ENCODE measurements at places on chromosomes 13 and 19.

- DNase-seq: no peak
Measured at GRCh38 chr13:76474966-76475365, 411.2 kb downstream of the KCTD12 start.

- no peak for DNase-seq
Measured at GRCh38 chr13:71621174-71622124, 245.6 kb downstream of the DACH1 start.

DNA sequence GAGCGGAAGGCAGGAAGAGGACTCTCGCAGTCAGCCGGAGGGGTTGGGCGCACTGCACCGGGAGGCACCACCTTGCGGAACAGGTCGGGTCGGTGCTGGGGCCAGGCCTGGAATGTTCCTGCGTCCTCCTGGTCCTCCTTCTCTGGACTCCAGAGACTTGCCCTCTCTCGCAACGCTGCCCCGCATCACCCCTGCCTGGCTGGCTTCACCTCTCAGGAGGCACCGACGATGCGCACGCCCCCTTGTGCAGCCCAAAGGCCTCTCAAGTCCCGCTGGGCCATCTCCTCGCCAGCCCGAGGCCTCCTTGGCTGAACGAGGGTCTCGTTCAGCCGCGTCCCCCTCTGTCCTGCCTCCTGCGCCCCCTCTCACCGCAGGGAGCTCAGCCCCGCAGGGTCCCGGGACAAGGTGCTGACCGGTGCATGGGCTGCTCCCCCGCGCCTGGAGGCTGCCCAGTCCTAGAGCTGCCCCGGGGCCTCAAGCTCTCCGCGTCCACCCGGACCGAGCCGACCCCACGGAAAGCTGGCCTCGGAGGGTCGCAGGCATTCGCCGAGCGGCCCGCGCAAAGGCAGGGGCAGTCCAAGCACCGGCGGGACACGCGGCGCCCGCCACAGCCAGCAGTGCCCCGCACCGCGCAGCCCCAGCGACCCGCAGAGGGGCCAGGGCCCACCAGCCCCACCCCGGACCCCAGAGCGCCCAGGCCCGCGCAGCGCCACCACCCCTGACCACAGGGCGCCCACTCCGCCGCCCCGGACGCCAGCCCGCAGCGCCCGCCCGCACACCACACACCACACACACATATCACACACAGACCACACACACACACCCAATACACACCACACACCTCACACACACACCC, 133.8 kb downstream of the CRYL1 start:
- no peak for DNase-seq

GRCh38 chr13:101892296-101892695, 439.8 kb downstream of the ITGBL1 start:
- no peak for DNase-seq

DNA sequence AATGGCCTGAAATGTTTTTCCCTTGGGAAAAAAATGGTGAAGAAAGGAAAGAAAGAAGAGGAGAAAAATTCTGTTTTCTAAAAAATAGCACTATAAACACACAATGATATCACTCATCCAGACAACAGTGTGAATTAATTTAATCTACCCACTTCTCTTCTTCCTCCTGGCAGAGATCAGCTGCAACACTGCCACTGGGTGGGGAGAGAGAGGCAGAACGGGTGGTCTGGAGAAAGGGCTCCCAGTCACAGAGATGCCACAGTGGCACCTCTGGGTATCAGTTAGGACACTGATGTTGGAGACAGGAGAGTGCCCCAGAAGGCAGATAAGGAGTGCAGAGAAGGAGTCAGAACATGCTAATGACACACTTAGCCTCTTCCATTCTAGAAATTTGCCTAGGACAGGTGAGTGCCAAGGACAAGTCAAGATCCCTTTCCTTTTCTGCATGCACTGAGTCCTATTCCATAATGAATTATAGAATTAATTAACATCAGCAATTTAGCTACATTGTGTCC, 168.6 kb downstream of the SUCLA2 start:
- no peak for DNase-seq

- DNase-seq: no peak
Measured at GRCh38 chr13:60790620-60791019, 393.6 kb downstream of the TDRD3 start.

GRCh38 chr19:4375164-4376027, 25.0 kb downstream of the SH3GL1 start:
- no peak for DNase-seq

GRCh38 chr13:42119875-42120274, 71.4 kb downstream of the DGKH start:
- DNase-seq: no peak

GRCh38 chr13:30034458-30034795, 184.0 kb upstream of the UBL3 start:
- DNase-seq: no peak

DNA sequence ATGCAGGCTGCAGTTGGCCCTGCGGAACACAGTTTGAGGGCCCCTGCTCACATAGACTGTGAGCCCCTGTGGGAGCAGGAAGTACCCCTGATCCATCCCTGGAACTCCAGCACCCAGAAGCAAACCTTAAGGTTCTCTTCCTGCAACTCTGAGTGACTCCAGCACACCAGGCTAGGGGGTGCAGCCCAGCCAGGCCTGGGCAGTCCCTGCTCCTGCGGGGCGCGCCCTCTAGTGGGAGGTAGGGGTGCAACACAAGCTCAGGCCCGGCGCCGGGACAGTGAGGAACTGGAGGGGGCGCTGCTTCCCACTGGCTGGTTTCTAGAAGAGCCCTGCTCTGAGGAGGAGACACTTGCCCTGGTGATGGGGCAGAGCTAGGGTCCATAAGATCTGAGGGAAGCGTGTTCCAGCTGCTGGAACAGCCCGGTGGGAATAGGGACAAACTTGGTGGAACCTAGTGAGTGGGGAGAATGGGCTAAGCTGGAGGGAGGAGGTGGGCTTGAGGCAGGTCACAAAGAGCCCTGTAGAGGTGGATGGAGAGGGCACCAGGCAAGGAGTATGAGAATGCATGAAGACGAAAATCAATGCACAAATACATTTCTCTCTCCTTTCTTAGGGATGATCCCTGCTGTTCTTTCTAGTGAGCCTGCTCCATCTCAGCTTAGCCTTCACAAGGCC, 5.0 kb downstream of the ZSCAN5A start:
- DNase-seq: no peak

GRCh38 chr19:4773047-4773640, 18.4 kb upstream of the FEM1A start:
- no peak for DNase-seq

DNA sequence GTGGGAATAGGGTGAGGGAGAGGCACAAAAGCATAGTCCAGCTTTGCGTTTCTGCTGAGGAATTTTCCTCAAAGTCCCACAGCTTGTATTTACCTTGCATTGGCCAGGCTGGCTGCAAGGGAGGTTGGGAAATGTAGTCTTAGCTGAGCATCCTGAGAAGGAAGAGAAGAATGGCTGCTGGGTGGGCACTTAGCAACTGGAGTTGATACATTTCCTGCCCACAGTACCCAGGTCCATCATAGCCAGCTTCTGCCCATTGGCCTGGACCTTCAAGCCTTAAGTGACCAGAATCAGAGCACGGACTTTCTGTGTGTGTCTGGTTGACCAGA, 112.4 kb downstream of the SIPA1L3 start:
- DNase-seq: no peak

DNA sequence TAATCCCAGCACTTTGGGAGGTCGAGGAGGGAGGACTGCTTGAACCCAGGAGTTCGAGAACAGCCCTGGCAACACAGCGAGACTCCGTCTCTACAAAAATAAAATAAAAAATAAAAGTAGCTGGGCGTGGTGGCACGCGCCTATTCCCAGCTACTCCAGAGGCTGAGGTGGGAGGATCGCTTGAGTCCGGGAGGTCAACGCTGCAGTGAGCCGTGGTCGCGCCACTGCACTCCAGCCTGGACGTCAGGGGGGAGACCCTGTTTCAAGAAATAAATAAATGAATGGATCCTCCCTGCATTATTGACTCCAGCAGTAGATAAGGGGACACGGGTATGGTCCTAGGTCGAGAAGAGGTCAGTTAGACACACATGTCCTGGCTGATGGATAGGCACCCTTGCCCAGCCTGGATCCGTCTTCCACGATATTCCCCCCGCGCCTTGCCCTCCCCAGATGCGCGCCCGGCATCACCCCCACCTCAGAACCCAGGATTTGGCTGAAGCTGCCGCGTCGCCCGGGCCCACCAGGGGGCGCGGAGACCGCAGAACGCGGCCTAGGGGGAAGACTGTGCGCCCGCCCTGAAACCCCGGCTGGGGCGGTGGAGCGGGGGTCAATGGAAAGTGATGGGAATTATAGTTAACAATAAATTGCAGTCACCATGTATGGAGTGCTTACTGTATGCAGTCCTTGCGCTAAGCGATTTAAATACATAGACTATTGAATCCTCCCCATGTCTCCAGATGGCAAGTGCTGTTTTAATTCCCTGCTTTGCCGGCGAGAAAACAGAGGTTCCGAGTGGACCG, 2.1 kb upstream of the HOOK2 start:
- peak; percentile 55 for DNase-seq

DNA sequence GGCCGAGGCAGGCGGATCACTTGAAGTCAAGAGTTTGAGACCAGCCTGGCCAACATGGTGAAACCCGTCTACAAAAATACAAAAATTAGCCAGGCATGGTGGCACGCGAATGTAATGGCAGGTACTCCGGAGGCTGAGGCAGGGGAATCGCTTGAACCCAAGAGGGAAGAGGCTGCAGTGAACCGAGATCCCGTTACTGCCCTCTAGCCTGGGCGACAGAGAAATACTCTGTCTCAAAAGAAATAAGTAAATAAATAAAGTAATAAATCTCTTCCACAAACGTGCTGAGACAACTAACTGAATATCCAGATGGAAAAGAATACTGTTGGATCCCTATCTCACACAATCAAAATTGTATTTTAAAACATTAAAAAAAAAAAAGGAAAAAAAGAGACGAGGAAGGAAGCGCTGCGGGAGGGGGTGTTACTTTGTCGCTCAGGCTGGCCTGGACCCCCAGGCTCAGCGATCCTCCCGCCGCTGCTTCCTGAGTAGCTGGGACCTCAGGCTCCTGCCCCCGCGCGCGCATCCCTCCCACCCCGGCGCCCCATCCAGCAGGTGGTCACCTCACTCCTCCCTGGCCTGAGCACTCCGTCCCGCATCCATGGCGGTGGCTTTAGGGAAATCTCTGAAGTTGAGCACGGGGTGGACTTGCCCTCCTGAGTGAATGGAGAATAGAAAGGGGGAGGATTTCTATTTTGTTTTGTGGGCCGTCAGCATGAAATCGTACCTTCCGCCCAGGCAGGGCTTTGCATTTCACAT, 628 bp upstream of the ZNF813 start:
- DNase-seq: no peak

DNA sequence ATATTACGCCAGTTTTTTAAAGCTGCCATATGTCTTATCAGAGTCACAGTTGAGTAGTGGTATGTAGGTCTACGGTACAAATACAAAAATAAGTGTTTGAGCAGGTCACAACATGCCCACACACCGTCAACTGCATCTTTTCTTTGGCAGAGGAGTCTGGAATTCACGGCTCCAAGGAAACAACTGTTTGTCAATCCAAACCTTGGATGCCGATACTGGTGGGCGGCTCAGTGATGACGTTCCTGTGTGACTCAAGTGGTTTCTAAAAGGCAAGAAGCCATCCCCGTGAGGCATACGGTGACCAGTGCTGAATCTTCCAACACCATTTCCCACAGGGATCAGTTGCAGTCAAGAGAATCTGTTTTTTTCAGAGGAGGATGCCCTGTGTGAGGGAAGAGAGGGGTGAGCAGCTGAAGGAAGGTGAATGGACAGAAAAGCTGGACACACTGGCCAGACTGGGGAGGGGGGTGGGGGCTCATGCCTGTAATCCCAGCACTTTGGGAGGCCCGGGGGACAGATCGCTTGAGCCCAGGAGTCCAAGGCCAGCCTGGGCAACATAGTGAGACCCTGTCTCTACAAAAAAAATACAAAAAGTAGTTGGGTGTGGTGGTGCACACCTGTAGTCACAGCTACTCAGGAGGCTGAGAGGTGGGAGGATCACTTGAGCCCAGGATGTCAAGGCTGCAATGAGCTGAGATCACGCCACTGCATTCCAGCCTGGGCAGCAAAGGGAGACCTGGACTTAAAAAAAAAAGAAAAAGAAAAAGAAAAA, 22.8 kb upstream of the CEBPG start:
- DNase-seq: no peak

DNA sequence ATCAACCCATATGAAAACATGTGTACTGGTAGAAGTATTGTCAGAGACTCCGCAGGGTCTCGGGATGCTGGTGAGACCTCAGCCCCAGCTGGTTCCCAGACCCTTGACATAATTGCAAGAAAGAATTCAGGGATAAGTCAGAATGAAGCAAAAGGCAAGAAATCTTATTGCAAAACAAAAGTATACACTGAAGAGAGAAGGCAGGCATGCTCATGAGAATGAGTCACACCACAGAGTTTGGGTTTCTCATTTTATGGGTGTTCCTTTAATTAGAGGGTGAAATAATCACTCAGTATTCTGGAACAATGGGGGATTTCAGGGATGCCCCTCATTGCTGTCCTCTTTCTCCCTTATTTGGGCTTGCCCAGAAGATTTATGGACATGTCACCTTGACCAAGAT, 1423.8 kb upstream of the MIR17HG start:
- no peak for DNase-seq

GRCh38 chr13:97027162-97027554, 32.9 kb upstream of the OXGR1 start:
- no peak for DNase-seq

- DNase-seq: no peak
Measured at GRCh38 chr13:103762523-103762922, 696.3 kb upstream of the SLC10A2 start.

- DNase-seq: no peak
Measured at GRCh38 chr13:50919277-50919676, 9.7 kb downstream of the RNASEH2B start.

DNA sequence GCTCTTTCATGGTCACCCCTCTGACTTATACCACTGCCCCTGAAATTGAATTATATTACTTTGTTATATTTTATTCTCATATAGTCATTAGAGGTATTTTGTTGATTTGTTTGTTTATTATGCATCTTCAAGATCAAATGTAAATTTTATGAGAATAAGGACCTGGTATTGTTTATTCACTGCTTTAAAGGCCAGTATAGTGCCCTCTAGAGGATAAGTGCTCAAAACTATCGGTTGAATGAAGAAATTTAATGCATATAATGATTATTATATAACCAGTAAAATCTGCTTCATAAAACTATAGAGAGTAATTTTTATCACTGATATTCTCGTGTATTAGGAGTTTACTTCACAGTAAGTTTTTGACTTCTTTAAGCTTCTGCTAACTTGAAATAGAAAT, 1401.9 kb downstream of the SLITRK1 start:
- DNase-seq: no peak

DNA sequence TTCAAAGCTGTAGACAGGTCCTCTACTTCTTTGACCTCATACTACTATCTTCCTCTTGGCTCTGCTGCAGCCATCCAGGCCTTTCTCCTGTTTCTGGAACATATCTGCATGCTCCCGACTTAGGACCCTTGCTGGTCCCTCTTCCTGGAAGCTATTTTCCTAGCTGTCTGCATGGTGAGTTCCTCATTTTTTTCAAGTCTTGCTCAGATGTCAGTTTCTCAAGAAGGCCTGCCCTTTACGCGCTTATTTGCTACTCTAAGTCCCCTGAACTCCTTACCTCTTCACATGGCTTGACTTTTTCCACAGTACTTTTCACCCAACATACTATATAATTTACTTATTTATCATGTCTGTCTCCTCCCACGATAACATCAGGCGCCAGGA, 31.4 kb downstream of the DNAJC3 start:
- no peak for DNase-seq

All from stimulated activated CD4-positive, alpha-beta T cell treated with anti-CD3 and anti-CD28 coated beads, Interleukin-1b, Interleukin-23, amount 100 ng/mL, for 1 hour (primary cell).